Kidney (tissue), 22 donors: ENCODE measurements at places on chromosomes 12 and 14.

- DNase-seq = no peak
Observed at GRCh38 chr12:50240792-50241114, 42.6 kb downstream of the LIMA1 start.

GRCh38 chr12:108595711-108596647 lies 1.9 kb downstream of the TMEM119 start:
- no peak for DNase-seq

- DNase-seq = no peak
Observed at GRCh38 chr12:120276734-120277133, 11.2 kb upstream of the PXN start.

GRCh38 chr12:31326736-31327659 lies 1.0 kb upstream of the SINHCAF start:
- no peak for DNase-seq

- no peak for DNase-seq
Observed at GRCh38 chr12:30598889-30599288, 96.8 kb downstream of the IPO8 start.

GRCh38 chr12:93705237-93705636 lies 28.1 kb downstream of the CRADD start:
- DNase-seq = no peak

DNA sequence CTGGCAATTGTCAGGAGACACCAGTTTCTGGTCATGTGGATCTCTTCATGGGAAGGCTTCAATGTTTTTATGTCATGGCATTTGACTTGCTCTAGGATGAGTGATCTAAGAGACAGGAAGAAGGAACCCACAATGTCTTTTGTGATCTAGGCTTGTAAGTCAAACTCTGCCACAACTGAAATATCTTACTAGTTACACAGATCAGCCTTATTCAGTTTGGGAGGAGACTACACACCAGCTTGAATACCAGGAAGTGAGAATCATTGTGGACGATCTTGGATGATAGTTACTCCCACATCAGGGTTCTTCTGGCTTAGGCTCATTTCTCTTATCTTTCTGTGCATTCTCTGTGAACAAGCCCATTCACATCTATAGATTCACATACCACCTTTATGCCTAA lies 236.2 kb upstream of the FBXO33 start:
- DNase-seq = no peak

GRCh38 chr12:73612551-73612950 lies 925.1 kb upstream of the ATXN7L3B start:
- no peak for DNase-seq

GRCh38 chr14:81471062-81471461 lies 62.6 kb downstream of the SEL1L start:
- no peak for DNase-seq

GRCh38 chr12:1838994-1839365 lies 18.6 kb downstream of the LRTM2 start:
- DNase-seq = peak; percentile 55

DNA sequence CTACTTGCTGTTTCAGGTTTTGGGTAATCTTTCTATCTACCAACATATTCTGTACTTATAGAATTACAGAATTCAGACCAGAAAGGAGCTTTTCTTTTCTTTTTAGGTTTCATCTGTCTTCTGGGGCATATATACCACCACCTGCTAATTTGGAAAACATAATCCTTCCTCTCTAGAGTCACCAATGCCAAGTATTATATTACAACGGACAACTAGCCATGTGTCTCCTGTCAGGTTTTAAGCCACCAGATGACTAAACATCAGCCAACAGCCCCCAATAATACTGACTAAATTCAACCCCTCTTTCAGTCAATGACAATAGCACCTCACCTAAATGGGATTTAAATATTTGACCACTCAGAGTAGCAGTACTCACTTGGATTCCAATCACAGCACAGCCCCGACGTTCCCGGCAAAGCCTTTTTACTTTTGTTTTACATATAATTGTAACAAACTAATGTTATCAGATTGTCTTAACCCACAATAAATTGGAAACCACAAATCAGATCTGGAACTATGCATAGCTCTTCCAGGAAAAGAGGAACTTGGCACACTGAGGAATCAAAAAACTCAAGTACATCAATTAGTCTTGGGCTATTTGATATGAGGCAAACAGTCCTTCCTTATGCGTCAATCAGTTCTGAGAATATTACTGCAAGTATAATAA lies 13.5 kb downstream of the SLC11A2 start:
- no peak for DNase-seq

- no peak for DNase-seq
Observed at GRCh38 chr12:85681333-85681732, 154.9 kb downstream of the RASSF9 start.
